ENCODE measurements at places on chromosomes 7 and 10.

DNA sequence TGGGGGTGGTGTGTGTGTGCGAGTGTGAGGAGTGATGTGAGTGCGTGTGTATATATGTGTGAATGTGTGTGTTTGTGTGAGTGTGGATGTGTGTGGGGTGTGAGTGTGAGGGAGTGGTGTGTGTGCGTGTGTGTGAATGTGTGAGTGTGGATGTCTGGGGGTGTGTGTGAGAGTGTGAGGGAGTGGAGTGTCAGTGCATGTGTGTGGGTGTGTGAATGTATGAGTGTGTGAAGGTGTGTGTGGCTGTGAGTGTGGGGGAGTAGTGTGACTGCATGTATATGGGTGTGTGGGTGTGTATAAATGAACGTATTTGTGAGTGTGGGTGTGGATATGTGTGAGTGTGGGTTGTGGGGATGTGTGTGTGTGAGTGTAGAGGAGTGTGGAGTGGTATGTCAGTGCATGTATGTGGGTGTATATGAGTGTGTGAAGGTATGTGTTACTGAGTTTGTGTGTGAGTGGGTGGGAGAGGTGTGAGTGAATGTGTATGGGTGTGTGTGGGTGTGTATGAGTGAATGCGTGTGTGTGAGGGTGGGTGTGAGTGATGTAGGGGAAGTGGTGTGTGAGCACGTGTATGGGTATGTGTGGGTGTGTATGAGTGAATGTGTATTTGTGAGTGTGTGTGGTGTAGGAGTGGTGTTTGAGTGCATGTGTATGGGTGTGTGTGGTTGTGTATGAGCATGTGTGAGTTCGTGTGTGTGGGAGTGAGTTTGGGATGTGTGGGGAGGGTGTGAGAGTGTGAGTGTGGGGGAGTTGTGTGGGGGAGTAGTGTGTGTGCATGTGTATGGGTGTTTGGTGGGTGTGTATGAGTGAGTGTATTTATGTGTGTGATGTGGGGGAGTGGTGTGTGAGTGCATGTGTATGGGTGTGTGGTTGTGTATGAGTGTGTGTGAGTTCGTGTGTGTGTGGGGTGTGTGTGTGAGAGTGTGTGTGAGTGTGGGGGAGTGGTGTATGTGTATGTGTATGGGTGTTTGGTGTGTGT is 28.5 kb upstream of the NUB1 start:
- DNase-seq = no peak

DNA sequence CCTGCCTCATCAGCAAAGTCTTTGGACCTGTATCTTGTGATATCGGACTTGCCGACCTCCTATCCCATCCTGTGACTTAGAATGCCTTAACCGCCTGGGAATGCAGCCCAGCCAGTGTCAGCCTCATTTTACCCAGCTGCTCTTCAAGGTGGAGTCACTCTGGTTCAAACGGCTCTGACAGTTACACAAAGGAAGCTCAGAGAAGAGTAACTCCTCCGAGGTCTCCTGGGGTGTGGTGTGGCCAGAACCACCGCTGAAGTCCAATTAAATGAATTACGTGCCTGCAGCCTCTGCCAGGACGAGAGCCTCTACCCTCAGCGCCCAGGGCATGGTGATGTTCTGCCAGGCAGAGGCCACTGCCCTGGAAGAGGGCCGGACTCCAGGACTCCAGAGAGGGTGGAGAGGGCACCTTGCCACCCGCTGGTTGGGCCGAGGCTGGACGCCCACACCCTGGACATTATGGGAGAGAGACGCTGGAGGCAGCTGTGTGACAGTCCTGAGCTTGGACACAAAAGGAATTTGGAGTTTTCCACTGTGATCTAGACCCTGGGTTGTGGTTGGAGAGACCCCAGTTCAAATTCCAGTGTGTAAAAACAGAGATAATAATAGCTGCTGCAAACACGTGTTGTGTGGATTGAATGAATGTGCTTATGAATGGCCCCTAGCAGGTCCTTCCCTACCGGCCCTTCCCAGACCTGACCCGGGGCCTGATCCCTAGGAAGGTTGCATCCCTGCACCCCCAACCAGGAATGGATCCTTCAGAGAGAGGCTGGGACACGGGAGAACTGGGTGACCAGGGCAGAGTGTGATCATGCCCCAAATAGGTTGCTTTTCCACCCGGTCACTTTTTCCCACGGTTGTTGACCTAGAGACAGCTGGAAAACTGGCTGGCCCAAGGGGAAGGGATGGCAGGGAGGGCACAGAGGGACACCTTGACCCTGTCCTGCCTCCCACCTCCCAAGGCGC is 37.8 kb upstream of the FZD9 start:
- DNase-seq = no peak

- no peak for DNase-seq
Measured at GRCh38 chr10:28542728-28543127, 9.8 kb downstream of the WAC start.

GRCh38 chr7:151856516-151856915 is 20.4 kb downstream of the PRKAG2 start:
- DNase-seq = no peak

- DNase-seq = no peak
Measured at GRCh38 chr10:27457966-27458365, 46.1 kb upstream of the RAB18 start.

DNA sequence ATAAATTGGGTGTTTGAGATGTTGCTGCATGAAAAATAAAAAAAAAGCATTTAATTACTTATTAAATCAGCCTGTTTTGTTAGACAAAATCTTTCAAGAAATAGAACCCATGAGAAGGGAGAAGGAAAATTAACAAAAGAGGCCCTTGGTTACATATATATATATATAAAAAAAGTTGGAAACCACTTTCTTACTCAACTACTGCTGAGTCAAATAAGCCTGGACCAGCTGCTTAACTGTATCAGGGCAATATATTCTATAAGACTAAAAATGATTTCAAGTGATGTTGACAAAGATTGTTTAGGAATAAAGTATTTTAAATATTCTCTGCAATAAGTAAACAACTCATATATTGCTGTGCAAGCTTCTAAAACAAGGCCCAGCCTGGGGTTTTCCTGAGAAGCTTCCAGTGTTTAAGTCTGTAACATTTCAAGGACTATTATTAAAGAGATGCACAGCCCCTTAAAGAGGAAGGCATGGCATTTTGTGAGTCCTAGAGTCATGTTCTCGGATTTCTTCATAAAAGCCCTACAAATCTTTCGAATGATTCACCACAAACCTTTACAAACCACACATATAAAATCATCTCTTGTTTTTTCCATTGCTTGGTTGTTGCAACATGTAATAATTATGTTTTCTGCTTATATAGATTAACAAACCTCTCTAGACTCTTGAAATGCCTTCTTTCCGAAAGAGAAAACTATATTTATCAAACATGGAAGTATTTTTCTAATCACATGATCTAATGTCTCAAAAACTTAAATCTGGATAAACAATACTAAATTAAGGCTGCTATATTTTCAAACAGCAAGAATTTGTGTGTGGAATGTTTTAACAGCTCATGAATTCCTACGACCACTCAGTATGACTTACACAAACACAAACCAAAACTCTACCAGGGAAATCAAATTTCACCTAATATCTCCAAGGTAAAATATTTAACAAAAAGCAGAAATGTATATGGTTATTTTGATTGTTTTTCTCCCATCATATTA is 14.3 kb downstream of the JAZF1 start:
- DNase-seq = no peak

DNA sequence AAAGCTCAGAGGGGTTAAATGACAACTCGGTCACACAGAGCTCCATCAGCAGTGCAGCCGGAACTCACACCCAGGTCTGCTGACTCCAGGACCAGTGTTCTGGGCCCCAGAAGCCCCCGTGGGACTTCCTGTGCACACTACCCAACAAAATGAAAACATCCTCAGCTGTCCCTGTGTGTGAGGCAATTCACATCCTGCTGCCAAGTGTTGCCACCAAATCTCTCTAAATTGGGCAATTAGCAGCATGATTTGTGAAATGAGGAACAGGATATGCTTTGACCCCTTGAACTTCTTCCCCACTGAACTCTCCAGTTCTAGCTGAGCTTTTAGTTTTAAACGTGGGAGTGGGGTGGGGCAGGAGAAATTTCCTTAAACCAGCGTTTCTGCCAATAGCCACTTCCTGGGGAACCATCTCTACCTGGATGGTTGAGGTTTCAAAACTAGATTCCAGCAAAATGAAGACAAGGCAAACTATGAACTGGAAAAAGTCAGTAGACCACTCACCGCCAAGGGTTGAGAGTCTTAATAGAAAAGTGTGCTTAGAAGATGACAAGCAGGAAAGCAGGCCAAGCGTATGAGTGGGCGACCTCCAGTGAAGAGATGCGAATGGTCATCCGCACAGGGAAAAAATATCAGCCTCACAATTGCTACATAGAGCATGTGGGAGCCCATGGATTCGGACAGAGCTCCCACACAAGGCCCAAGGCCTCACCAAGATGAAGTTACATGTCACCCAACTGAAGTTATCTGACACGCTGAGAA is 51.9 kb upstream of the CHST15 start:
- no peak for DNase-seq

DNA sequence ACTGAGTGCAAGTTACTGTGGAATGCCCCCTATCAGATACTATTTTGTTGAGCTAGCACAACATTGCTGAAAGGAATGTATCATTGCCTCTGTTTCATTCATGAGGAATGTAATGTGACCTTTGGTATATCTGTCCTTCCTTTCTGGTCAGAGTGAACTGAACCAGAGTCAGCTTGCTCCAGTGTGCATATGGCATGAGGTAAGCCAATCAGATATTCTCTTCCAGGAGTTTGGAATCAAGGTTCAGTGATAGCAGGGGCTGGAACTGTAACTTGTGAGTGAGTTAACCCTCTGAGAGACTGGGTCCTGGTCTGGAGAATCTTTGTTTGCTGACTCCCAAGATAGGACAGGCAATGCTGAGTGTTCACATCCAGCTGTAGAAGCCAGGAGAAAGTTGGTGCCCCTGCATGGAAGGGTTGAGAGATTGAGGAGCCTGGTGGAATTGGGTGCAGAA is 45.3 kb upstream of the OSBPL3 start:
- no peak for DNase-seq

- DNase-seq = no peak
Measured at GRCh38 chr7:3289996-3290395, 11.1 kb upstream of the SDK1 start.
